ENCODE measurements at places on chromosomes 12 and 14.

DNA sequence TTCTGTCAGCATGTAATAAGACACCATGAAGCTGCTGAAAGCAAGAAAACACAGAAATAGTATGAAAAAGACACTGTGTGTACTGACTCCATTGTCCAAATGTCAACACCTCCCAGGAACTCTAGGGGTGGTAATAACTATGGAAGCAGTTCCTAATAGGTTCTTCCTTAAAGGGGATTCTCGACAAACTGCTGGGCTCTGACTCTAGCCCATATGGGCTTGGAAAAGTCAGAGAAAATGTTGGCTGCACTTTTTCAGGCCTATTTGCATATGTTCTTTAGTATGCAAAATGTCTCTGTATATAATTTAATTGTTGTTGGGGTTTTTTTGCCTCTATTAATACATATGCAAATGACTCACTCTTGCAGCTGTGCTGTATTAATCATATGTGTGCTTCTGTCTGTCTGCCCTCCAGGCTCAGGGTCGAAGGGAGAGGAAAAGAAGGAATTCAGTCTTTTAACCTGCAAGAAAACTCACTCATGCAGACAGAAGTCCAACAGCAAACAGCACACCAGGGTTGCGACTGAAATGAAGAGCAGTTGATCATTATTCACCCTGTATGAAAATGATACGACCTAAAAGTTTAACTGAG lies 317.6 kb downstream of the SOX5 start:
- no peak for DNase-seq

DNA sequence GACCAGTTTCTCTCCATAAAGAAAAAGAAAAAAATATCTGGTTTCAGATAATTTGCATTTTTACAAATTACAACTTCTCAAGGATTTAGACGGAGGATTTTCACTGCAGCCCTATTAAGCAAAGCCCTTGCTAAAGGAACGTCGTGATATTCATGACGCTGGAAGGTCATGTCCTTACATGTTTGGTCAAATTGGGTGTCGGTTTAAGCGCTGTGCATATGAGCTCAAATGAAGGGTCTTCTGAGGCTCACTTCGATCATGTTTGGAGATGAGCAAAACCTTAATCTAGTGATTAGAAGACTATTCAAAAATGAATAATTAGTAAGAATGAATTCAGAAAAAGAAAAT lies 67.3 kb upstream of the USP15 start:
- no peak for DNase-seq

DNA sequence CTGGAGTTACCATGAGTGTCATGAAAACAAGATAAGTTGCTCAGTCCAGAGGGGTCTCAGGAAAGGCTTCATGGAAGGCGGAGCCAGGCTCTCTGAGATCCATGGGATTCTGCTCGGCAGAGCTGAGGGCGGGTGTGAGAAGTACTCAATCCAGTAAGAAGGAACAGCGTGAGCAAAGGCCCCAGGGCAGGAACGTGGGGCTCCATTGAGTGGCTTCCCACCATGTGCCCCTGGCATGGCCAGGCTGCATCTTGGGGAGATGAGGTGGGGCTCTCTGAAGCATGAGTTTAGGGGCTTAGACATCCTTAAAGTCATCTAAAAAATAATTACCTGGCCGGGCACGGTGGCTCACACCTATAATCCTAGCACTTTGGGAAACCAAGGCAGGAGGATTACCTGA lies 58.0 kb downstream of the ARL6IP4 start:
- DNase-seq: no peak

- no peak for DNase-seq
Observed at GRCh38 chr12:71627438-71628002, 36.1 kb downstream of the ZFC3H1 start.

DNA sequence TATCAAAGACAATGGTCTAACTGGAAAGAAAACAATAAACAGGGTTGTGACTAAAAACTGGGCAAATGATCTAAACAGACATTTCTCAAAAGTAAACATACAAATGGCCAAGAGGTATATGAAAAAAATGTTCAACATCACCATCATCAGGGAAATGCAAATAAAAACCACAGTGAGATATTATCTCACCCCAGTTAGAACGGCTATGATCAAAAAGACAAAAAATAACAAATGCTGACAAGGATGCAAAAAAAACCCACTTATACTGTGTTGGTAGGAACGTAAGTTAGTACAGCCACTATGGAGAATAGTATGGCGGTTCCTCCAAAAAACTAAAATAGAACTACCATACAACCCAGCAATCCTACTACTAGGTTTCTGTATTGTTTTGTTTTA lies 470.1 kb downstream of the RGS6 start:
- no peak for DNase-seq

DNA sequence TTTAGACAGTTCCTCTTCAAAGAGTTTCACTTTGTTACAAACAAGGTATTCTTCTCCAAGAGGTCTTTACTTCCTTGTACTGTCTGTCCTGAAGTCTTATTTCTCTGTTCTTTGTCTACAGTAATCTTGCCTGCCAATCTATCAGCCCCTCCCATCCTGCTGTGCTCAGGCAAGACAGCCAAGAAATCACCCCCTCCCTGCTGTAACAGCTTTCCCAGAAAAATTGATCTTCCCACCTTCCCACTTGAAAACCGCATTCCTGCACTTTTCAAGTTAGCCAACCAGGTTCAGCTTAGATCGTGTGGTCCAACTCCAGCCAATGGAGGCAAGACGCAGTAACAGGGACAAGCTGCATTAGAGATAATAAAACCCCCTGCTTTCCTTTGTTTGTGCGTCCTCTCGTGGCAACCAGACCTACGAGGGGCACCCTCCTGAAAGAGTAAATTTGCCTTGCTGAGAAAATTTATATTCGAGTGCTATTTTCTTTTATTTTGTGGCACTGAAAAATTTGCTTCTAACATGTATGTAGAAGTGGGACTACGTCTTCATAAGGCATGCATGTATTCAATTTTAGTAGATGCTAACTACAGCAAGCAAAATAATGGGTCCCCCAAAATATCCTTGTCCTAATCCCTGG lies 46.5 kb upstream of the ESR2 start:
- DNase-seq: no peak

GRCh38 chr12:24482882-24483604 lies 465.9 kb downstream of the BCAT1 start:
- no peak for DNase-seq

GRCh38 chr14:69346710-69347109 lies 51.4 kb downstream of the ERH start:
- no peak for DNase-seq

- DNase-seq: no peak
Observed at GRCh38 chr12:42086031-42086430, 58.6 kb downstream of the GXYLT1 start.

GRCh38 chr12:131808744-131809371 lies 19.3 kb upstream of the MMP17 start:
- peak; percentile 68 for DNase-seq

- peak; percentile 9 for DNase-seq
Observed at GRCh38 chr12:45257185-45257930, 41.5 kb downstream of the ANO6 start.

DNA sequence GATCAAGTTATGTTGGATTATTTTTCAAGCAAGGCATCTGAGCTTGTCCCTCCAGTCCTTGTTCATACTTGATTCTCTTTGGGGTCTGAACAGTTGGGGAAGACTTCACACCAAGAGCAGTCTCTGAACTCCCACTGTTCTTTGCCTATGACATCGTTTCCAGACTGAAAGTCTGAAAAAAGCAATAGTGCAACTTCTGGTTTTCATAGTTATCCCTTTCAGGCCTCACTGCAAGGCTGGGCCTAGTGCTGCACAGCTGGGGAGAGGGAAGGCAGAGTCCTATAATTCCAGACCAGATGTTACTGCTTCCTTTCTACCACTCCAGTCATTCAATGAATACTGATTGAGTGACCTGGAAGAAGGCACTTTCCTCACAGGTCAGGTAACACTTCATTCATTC lies 187.1 kb upstream of the CCND2 start:
- DNase-seq: no peak

DNA sequence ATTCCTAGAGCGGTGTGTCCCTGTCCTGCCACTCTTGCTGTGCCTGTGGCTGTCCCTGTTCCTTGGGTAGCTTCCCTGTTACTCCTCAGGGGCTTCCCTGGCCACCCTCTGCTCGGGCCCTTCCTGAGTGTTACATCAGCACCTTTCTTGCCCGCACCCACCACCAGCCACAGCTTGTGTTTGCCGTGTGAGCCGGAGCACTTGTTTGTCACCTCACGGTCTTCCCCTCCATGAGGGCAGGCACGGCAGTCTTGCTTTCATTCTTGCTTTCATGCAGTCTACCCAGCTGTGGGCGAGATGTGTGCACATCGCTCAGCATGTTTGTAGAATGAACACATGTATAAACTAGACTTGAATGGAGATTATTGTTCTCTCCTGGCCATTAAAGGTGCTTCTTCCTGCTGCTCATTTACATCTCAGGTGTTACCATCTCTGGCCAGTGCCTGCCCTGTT lies 42.0 kb downstream of the TRAF3 start:
- DNase-seq: no peak

GRCh38 chr14:103216857-103217256 lies 93.6 kb downstream of the TNFAIP2 start:
- no peak for DNase-seq
